ENCODE measurements at places on chromosomes 7 and 10.

DNA sequence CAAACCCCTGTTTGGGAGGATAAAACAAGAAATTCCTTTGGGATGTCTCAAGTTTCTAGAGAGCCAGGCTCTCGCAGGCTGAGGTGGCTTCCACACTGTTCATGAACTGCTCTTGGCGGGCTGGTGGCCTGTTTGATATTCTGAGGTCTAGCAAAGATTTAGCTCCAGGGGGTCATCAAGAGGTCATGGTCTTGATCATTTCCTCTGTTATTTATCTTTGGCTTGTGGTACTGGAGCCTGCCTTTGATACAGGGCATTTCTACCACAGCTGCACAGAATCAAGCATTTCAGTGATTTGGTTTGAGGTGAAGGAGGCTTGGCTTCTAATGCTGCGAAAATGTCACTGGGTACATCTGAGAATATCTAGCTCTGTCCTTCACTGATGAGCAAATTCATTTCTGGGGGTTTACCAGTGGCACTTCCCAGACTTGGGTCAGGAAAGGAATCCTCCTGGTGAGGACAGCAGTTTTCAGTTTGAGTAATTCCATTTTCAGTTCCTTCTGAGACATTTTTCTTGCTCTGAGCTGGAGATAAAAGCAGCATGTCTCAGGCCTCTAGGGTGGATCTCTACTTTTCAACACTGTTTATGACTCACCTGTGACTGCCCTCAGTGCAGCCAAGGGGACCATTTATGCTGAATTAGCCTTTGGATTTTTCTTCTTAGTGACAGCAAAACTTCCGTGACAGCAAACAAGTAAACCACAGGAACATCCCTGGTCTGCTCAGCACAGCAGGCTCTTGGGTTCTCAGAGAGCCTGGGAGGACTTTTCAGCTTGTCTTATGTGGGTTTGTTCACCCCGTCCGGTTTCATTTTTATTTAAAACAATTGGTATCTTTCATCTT, 312.0 kb downstream of the RNLS start:
- DNase-seq: peak; percentile 11

DNA sequence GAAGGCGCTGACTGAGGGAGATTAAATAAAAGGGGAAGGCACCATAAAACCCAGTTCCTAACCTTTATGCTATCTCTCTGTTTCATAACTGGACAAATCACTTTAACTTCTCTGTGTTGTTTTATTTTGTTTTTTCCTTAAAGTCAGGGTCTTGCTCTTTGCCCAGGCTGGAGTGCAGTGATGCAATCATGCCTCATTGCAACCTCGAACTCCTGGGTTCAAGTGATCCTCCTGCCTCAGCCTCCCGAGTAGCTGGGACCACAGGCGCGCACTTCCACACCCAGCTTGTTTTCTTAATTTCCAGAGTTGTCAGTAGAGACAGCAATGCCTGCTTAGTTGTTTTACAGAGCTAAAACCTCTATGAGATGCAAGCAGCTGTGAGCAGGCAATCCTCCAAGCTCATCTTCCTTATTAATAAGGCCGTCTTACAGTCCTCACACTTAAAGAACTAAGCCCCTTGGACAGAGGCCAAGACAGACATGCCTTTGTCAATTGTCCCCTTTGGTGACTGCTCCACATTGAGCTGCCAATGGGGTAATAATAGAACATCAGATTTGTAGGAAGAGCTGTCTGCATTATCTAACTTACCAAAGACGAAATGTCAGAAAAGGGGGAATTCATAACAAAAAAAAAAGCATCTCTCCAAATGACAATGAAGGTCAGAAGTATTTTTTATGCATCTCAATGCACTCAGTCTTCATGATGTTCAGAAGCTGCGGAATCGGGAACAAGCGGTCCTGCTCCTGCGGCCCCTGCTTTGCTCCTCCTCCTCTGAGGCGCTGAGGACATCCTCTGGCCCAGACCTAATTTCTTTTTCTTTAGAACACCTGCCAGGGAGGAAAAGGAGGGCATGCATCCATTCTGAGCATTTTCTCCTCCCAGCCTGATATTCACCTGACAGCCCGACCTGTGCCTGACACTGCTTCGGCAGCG, 62.7 kb upstream of the RNF32 start:
- no peak for DNase-seq

DNA sequence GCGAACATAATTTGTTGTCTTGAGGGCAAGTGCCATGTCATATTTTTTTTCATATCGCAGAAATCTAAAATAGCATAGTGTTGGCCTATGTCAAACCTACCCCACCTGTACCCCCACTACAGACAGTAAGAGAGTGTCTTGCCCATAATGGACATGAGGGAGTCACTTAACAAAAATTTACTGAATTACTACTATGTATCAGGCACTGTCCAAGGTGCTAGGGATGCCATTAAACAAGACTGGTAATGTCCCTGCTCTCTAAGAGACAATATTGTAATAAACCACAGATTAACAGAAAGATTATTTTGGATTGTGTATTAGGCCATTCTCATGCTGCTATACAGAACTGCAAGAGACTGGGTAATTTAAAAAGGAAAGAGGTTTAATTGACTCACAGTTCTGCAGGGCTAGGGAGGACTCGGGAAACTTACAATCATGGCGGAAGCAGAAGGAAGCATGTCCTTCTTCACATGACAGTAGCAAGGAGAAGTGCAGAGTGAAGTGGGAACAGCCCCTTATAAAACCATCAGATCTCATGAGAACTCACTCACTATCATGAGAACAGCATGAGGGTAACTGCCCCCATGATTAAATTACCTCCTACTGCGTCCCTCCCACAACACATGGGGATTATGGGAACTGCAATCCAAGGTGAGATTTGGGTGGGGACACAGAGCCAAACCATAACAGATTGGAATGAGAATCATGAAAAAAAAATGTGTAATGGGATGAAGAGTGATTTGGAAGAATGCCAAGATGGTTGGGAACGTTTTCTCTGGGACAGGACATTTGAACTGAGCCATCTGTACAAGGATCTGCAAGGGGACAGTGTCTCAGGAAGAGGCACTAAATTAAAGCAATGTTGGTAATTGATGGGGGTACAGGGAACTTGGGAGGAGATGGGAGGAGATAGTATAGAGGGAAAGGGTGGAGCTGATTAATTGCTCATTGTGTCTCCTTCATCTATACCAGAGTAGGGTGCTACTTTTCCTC, 108.5 kb downstream of the FAM107B start:
- no peak for DNase-seq

DNA sequence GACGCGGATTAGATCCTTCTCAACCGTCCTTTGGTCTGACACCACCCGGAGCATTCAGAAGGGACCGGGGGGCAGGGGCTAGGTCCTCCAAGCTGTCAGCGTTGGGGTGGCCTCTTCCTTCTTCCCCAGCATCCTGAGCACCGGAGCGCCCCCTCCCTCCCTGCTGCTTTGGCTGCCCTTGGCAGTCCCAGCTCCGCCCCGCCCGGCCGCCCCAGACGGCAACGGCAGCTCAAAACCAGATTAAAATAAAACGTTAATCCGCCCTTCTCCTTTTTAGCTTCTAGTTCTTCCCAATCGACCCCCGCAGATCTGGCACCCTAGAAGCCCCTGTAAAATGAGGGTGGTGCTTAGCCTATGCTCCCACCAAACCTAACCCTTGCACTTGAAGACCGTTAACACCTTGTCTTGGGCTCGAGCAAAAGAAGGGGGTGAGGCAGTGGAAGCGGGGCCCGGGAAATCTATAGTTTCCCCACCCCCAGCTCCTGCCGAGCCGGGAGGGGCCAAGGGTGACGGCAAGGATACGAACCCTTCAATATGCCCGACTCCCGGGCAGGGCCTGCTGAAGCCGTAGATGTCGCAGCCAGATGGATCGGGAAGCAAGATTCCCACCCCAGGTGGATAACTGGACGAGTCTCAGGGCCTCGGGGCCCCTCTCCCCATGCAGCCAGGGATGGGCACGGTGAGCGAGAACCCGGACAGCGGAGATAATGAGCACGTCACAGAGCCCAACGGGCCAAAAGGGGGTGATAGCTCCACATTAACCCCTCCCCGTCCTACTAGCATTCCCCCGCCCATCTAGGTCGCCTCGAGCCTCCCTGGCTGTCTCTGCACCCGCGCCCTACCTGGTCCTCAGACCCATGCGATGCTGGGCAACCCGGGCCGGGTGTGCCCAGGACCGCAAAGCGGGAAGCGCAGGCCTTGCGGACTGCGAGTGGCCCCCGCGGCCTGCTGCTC, 169.7 kb downstream of the NRF1 start:
- DNase-seq: peak; percentile 21

GRCh38 chr10:43390759-43391158, 18.2 kb downstream of the HNRNPF start:
- DNase-seq: no peak

- no peak for DNase-seq
These were observed 20.1 kb upstream of the MTURN start for GRCh38 chr7:30114536-30115238.

DNA sequence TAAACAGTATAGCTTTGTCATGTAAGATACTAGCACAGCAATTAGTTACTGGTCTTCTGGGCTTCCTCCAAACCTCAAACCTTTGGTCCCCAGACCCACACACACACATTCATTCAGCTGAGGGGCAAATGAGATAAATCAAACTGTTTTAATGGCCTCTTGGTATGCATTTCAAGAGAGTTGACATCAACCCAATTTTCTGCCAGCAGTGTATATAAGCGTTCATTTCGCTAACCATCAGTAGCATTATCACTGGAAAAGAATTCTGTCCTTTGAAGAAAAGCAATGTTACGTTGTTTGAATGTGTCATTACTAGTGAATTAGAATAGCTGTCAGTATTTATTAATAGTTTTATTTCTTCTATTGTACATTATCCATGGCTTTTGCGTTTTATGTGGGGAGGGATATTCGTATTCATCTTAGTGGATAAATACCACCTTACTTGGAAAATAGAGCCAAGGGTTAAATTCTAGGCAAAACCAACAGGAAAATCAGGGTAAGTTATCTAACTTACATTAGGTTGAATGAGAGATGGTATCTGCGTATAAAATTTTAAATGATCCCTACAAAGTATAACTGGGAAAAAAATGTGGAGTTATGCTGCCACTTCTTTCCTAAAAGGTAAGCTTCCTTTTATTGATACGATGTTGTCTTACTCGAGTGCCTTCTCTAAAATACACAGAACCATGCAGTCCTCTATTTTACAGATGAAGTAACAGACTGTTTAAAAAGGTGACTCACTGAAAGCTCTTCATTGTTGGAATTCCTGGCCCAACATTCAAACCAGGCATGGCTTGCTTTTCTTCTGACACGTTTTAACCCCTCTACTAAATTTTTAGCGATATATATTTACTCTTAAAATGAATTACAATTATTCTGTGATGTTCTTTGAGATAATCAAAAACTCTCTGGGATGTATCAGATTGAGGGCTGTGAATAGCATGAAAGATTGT, 2.0 kb upstream of the ZMYND11 start:
- peak; percentile 10 for DNase-seq

DNA sequence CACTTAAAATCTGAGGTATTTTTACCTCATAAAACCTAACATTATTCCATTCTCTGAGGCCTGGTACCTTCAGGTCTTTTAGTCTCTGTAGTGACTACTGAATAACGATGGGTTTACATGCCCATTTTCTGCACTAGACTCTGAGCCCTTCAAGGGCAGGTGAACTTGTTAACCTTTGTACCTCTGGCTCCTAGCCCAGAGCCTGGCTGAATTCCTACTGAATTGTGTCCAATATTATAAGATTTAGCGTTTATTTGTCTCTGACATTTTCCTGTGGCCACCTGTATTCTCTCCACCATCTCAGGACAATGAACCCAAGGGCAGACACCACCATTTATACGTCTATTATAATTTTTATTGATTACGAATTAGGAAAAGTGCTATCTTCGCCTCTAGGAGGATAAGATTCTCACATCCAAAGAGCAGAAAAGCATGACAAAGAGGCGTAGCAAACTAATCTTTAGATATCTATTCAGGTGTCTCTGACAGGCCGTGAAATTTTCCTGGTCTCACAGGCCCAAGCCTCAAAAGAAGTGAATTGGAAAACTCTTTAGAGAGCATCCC, 27.9 kb upstream of the HNRNPH3 start:
- no peak for DNase-seq

- no peak for DNase-seq
These were observed 89.0 kb downstream of the DNAJB6 start for GRCh38 chr7:157425761-157426160.

- DNase-seq: no peak
These were observed 76.1 kb downstream of the SKIDA1 start for GRCh38 chr10:21449288-21449966.

DNA sequence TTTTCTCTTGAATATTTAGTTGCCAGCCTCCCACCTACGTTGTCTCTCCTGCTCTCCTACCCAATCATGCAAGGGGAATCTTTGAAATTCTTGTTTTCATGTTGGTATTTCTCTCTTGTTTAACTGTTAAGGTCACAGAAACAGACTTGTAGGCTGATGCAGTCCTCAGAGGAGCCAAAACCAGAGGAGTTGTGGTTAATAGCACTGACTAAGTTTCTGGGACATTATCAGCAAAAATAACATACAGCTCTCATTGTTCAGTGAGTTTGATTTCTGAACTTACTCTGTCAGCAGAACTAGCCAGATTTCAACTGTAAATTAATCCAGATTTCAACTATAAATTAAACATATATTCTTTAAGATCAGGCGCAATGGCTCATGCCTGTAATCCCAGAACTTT, 11.1 kb upstream of the CUL1 start:
- DNase-seq: no peak

DNA sequence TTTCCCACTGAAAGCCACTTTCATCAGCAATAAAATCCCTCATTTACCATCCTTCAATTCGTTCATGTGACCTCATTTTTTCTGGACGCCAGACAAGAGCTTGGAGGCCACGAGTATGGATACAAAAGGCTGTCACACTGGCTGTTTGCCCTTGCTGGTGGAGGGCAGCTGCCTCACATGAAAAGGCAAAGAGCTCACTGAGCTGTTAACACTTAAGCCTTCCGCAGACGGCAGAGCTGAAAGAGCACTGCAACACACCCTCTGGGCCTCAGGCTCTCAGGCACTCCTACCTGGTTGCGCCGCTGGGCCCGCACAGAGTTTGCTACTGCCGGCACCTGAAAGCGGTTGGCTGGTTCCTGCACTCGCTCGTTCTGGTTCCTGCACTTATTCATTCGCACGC, 193.5 kb downstream of the CFTR start:
- DNase-seq: no peak

DNA sequence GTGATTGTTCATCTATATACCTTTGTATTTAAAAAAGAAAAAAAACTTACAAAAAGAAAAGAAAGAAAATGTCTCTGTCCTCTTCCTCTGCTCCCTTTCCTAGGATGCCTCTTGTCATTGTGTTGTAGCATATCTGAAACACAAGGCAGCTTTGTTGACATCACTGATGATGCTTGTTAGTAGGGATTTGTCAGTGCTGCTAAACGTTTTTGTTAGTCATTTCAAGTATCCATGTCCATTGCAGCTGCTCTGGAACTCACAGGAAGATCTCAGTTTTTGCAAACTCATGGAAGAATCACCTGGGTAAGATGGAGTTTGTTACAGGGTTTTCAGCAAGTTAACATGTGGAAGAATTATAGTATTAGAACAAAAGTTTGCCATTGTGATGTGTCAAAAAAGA, 123.6 kb downstream of the CCSER2 start:
- no peak for DNase-seq

DNA sequence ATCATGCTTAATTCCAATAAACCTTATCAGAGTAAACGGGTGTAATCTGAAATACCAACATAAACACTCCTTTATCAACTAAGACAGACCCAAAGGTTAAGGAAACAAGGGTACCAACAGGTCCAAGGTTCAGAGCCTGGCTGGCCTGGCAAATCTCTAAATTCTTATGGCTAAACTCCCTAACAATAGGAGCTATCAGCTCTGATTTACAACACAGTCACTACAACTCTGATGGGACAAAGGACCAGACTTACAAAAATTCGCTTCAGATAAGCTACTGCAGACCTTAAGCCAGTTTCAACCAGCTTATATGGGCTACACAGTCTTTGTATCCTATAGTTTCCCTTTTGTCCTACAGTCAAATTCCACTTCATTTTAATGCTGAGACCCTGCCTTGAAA, 381.9 kb downstream of the ZWINT start:
- no peak for DNase-seq
